B cell (primary cell): ENCODE measurements at places on chromosomes 16 and 17. TPM values are rescaled to one million over a fixed set of nuclear protein-coding genes. Genes with fewer than 3 reads are reported as not detected.

- H3K27ac ChIP-seq: no peak overlapping the region
- no peaks in the 10 kb centered on the region for H3K4me1 ChIP-seq
- no peak overlapping the region for H3K4me3 ChIP-seq
- H3K36me3 ChIP-seq: no peaks in the 10 kb centered on the region
These were observed 2.8 kb upstream of the KIF2B start for GRCh38 chr17:53819956-53820355.

- H3K27ac ChIP-seq: no peak overlapping the region
- DNase-seq: no peak
- H3K36me3 ChIP-seq: no peaks in the 10 kb centered on the region
- H3K27me3 ChIP-seq: no peaks in the 10 kb centered on the region
These were observed 91.4 kb downstream of the C16orf78 start for GRCh38 chr16:49464877-49465504.

The TMC7 gene
- not detected in 2 replicates for total RNA-seq

GRCh38 chr17:57749701-57750100 is 4.6 kb upstream of the CCDC182 start:
- no peak overlapping the region for H3K27ac ChIP-seq
- no peaks in the 10 kb centered on the region for H3K27me3 ChIP-seq
- no peaks in the 10 kb centered on the region for H3K36me3 ChIP-seq

- no peaks in the 10 kb centered on the region for H3K27me3 ChIP-seq
- H3K4me3 ChIP-seq: no peak overlapping the region
- H3K27ac ChIP-seq: no peak overlapping the region
- peaks cover 28% of the 10 kb centered on the region for H3K36me3 ChIP-seq
- peaks cover 15% of the 10 kb centered on the region for H3K4me1 ChIP-seq
These were observed 140.6 kb downstream of the CLEC16A start for GRCh38 chr16:11084876-11085485.

- no peaks in the 10 kb centered on the region for H3K27me3 ChIP-seq
- no peaks in the 10 kb centered on the region for H3K4me1 ChIP-seq
- H3K27ac ChIP-seq: no peak overlapping the region
- H3K4me3 ChIP-seq: no peak overlapping the region
- no peak for DNase-seq
These were observed 37.5 kb downstream of the AKAP10 start for GRCh38 chr17:19939993-19940721.

The KRT31 gene
- not detected in 2 replicates for total RNA-seq
